ENCODE measurements at places on chromosomes 13 and 19.

DNA sequence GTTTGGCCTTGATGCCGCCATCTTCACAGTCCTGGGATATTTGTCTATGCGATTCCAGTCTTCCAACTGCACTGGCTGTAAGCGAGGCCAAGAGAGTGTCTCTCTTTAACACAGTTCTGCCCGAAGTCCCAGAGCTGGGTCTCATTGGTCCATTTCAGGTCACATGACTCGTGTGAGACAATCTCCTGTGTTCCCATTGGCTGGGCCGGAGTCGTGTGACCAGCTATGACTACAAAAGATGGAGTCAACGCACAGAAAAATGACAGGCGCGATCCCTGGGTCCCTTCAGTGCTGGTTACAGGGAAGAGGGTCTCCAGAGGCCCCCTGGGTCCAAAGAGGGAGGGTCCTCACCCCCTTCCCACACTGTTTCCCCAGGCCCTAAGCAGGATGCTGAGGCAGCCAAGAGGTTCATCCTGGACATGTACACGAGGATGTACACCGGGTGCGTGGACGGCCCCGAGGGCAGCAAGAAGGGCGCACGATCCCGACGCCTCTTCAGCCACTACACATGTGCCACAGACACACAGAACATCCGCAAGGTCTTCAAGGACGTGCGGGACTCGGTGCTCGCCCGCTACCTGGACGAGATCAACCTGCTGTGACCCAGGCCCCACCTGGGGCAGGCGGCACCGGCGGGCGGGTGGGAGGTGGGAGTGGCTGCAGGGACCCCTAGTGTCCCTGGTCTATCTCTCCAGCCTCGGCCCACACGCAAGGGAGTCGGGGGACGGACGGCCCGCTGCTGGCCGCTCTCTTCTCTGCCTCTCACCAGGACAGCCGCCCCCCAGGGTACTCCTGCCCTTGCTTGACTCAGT lies 15.9 kb upstream of the S1PR4 start:
- no peak for DNase-seq

DNA sequence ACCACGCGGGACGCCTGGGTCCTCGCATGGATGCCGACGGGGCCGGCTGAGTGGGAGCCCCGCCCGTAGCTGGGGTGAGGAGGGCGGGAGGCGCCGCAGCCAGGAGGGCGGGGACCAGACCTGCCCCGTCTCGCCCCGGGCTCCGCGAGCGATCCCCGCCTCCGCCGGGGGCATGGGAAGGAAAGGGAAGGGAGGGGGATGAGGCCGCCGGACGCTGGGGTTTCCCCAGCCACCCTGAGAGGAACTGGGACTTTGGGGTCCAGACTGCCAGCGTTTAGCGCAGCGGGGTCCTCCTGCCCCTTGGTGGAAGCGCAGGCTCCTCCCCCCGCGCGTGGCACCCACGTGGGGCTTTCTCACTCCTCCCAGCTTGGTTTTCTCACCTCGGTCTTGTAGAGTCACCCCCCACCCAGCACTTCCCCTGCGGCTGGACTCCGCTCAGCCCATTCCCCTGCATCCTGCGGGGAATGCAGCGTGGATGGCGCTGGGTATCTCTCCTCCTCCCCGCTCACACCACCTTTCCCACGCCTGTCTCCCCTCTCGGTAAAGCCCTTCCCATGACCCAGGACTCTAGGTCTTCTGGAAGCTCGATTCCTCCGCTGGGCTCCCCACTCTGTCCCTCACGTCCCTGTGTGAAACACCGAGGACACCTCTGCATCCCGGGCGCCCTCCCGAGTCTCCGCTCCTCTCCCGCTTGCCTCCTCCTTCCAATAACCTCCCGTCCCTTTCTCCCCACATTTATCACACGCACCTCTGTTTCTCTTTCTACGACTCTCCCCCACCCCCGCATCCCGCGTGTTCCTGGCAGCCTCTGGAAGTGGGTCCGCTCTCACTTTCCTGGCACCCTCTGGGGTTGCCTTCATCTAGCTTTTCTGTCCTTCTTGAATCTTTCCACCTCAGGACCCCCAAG lies 2.1 kb downstream of the TGFB1 start:
- peak; percentile 86 for DNase-seq

DNA sequence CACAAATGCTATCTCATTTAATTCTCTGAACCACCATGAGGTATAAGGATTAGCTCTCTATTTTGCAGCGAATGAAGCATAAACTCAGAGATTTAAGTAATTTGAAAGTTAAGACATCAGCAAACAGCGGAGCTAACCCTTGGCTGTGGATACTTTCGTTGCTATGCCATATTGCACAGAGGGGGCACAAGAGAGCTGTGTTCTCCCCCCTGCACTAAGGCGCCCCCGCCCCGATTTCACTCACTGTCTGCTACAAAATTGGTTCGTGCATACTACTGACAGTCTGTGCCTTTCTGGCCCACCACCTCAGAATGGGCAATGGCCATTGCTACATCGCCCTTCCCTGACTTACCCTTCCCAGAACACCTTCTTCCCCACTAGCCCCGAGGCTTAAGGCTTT lies 105.7 kb upstream of the OBI1 start:
- DNase-seq: no peak

- DNase-seq: no peak
Observed at GRCh38 chr19:2361246-2362045, 1.4 kb downstream of the TMPRSS9 start.

DNA sequence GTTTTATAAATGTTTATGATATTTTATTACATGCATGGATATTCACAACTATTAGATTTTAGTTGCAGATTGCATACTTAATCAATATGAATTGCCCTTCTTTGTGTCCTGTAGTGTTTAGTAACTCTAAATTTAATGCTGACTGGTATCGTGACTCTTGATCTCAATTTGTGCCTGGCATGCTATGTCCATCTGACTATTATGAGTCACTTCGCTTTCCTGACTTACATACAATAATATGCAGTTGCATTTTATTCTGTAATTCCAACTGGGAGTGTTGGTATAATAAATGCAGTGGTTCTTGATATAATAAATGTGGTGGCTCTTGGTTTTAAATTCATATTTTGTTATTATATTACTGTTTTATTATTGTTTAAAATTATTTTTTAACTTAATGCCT lies 277.5 kb downstream of the LIG4 start:
- DNase-seq: no peak

- no peak for DNase-seq
Observed at GRCh38 chr13:56886398-56886797, 254.3 kb upstream of the PRR20A start.

DNA sequence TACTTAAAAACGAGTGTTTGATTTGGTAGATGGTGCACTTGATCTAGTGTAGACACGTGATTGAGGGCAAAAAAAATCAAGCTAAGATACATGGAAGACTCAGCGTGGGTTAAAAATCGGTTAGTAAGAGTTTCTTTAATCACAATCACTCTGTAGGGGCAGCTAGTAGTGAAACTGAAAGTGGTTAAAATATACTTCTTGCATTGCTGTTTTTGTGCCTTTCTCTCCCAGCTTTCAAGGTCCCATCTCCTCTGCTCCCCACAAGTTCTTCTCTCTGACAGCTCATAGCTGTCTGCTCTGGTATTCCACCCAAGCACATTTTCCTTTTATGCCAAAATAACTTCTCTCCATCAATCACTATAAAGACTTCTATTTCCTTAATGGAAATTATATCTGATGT lies 1089.7 kb downstream of the EFNB2 start:
- no peak for DNase-seq

DNA sequence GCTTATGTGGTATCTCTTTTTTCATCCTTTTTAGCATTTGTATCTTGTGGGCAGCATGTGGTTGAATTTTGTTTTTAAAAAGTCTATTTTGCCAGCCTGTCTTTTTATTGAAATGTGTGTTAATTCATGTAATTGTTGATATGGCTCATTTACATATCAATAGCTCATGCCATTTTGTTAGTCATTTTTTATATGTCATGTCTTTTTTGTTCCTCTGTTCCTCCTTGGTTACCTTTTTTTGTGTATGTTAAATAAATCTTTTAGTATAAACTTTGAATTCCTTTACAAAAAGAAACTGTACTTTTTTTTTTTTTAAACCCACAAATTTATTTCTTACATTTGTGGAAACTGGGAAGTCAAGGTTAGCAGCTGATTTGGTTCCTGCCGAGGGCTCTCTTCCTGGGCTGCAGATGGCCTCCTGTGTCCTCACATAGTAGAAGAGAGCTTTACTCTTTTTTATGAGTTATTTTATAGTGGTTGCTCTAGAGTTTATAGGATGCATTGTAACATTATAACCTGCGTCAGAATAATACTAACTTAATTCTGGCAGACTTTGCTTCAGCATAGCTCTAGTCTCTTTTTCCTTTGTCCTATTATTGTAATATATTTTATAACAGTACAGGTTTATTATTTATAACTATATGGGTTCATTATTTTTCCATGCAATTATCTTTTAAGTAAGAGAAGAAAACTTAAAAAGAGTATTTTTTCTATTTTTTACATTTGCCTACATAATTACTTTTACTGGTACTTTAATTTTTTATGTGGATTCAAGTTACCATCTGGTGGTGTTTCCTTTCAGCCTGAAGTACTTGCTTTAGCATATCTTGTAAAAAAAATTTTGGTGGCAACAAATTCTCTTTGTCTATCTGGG lies 86.3 kb downstream of the URI1 start:
- no peak for DNase-seq

- DNase-seq: no peak
Observed at GRCh38 chr19:5664515-5664914, 15.8 kb downstream of the MICOS13 start.

DNA sequence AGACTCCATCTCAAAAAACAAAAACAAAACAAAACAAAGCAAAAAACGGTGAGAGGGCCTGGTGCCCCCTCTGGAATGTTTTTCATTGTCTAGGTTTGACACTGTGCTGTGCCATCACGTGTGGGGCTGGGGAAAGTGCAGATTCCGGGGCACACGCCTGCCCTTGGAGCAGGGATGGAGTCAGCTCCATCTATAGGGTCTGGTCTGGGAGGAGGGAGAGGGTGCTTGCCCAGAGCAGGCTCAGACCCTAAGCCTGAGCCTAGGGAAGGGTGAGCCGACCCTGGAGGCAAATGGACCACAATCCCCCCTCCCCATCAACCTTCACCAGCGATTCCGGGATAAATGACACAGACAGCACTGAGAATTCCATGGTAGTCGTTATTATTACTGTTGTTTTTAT lies 10.9 kb upstream of the ZBTB32 start:
- DNase-seq: no peak

- no peak for DNase-seq
Observed at GRCh38 chr19:34474233-34474989, 7.1 kb upstream of the WTIP start.

- no peak for DNase-seq
Observed at GRCh38 chr13:101527130-101527529, 74.7 kb downstream of the ITGBL1 start.

DNA sequence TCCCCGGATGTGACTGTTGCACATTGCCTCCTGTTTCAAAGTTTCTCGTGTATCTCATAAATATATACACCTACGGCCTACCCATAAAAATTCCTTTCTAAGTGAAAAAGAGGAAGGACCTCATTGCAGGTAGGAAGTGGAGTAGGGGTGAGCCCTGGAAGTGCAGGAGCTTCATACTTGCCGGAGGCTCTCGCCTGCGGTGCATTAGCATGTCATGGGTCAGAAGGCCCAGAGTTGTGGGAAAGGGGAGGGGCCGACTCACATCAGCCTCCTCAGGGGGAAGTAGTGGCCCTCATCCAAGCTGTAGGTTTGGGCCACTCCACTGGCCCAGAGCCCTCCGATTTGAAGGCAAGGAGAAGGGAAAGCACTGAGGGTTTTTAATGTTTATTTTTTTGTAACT lies 26.0 kb upstream of the IRS2 start:
- no peak for DNase-seq

GRCh38 chr13:39956036-39956435 lies 300.6 kb downstream of the COG6 start:
- no peak for DNase-seq

DNA sequence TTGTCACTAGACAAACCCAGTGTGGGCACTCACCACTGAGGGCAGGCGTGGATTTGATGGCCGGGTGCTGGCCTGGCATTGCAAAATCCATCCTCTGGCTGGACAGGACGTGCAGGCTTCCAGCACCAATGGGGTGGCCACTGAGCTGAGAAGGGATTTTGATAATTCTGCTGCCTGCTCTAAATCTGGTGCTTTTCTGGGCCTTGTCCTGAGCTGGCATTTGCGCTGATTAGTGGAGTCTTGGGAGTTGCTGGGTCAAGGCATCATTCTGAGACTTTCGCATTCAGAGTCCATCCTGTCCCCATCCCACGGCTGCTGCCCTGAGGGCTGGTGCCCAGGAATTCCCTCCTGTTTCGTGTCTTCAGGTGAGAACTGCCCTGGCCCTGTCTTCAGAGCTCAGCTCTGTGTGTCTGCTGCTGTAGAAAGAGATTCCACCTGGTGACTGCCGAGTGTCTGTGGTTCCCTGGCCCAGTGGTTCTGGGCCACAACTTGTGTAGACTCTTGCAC lies 65.9 kb upstream of the MCF2L start:
- no peak for DNase-seq

DNA sequence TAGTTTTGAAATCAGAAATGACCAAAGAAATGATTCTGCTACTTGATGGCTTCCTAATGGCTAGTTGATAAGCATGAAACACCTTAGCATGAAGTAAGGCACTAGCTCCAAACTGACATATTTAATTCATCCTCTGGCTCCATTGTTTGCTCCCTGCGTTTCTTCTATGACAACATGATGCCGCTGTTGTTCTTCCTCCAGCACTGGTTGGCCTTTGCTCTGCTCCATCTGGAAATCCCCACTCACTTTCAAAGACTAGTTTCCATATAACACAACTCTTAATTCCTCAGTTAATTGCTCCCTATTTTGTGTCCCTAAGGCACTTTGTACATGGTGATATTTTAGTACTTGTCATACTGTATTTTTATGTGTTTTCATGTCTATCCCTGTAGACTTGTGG lies 151.6 kb downstream of the GPC6 start:
- DNase-seq: no peak

DNA sequence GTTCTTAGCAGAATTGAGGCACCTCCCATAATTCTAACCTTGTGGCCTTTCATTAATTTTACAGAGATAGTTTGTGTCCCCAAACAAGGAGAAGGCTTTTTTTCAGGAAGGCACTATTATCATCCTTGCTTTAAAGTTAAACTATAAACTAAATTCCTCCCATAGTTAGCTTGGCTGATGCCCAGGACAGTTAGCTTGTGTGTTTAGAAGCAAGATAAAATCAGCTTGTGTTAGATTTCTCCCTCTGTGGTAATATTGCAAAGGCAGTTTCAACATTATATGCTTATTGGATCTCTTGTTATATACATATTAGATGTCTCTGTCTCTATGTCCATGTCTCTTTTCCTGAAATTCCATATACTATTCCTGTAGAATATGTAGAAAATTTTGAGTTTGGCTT lies 342.7 kb downstream of the TBC1D4 start:
- DNase-seq: no peak
